ENCODE measurements at places on chromosomes 1 and 21.

GRCh38 chr1:168472223-168472622 is 71.6 kb downstream of the XCL2 start:
- no peak for DNase-seq

GRCh38 chr1:172289448-172289847 is 131.0 kb upstream of the C1orf105 start:
- no peak for DNase-seq

- no peak for DNase-seq
Measured at GRCh38 chr1:220798338-220798737, 11.6 kb downstream of the MTARC1 start.

- no peak for DNase-seq
Measured at GRCh38 chr1:186985889-186986491, 157.2 kb downstream of the PLA2G4A start.

DNA sequence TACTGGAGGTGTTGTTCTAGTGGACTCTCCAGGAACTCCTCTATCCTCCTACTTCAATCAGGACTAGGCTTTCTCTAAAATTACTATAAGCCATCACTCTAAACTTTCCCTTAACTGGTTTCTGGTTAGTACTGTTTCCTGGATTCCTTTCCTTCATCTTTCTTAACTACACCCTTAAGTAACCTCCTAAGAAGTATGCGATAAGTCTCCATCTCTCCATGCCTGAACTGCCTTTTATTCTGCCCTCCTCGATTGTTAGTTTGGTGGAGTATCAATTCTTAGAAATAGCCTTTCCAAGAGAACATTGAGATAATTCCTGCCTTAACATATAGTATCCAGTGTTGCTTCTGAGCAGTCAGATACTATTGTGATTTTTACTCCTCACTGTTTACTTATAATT is 162.9 kb upstream of the PDE4B start:
- no peak for DNase-seq

- DNase-seq: no peak
Measured at GRCh38 chr1:20278692-20279130, 12.0 kb upstream of the VWA5B1 start.

DNA sequence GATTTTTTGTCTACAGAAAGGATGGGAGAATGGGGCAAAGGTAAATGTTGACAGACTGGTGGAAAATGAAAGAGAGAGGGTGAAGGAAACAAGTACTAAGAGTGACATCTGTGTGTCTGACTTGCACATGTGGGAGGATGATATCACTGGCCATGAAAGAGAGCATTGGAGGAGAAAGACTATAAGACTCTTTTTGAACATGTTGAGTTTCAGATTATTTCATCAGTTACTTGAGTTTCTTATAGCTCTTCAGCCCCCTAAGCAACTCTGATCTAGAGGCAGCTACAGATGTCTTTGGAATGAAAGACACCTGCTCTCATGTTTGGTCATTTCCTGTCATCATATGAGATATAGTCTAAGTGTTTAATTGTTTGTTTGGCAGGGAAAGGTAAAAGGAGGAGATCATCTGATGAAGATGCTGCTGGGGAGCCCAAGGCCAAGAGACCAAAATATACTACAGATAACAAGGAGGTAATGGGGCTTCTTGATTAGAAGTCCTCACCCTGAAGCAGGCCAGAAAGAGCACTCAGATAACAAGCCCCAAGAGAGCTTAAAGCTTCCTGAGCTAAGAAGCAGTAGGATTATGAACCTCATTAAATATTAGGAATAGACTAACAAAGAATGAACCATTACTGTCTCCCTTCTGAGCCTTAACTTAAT is 4.5 kb downstream of the POLR3C start:
- DNase-seq: no peak

DNA sequence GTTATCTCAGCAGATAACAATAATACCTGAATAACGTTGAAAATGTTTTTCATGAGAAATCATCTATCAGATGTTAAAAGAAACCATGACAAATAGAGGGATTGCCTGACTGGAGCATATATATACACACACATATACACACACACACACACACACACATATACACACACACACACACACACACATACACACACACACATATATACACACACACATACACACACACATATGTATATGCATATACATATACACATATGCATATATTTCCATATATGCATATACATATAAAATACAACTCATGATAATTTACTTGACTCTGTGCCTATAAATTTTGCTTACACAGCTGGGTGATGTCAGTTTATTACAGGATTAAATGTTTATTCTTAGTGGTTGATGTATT is 847.3 kb upstream of the ADAMTS5 start:
- no peak for DNase-seq

DNA sequence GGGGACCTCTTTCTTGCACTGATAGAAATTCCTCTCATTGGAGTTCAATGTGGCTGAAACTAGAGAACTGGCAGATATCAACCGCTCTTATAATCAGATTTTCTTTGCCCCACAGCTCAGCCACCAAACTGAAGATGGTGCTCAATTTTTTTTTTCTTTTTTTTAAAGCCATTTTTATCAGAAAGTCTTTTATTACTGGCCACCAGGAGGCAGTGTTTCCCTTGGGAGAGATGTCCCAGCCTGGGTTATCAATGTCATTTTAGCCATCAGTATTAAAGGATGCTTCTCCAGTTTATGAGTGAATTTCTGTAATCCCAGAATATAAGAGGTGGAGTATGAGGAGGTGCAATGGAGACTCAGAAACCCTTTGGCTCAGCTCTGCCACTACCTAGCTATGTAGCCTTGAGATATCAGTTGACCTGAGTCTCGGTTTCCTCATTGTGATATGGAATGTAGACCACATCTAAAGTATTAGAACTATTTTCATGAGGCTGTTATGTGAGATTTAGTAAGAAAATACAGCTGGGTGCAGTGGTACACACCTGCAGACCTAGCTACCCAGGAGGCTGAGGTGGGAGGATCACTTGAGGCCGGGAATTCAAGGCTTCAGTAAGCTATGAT is 27.6 kb downstream of the CD244 start:
- no peak for DNase-seq

- peak; percentile 21 for DNase-seq
Measured at GRCh38 chr1:234125283-234125682, 220.8 kb downstream of the SLC35F3 start.

DNA sequence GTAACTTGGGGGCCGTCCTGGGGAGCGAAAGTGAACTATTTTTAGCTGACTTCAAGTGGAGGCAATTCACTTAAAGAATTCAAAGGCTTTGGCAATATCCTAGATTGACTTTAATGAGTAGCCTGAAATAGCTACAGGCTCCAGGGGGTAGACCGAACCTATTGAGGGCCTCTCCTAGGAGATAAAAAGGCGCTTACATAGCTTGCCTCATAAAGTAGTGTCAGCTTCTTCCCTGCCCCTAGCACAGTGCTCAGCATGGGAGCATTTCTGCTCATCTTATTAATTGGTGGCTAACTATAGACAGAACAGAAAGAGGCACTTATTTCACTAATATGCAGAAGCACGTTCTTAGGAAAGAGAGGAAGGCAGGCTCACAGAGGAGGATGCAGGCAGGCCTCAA is 12.3 kb upstream of the CTNNBIP1 start:
- no peak for DNase-seq

- no peak for DNase-seq
Measured at GRCh38 chr1:223062177-223062576, 80.9 kb downstream of the TLR5 start.

DNA sequence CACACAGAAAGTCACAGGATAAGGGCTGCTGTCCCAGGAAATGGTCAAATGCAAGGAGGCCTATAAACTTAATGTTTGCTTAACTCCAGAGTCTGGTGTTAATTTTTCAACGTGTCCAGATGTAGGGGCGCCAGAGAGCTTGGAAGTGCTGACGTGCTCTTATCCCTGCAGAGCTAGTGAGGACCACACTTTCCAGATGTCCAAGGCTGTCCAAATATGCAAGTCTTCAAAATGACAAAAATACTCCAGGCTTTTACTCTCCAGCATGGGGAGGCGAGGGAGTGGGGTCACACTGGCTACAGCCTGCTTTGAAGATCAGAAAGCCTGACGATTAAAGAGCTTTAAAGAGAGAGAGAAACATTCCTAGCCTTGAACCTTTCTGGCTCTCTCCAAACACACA is 57.6 kb downstream of the ABCA4 start:
- no peak for DNase-seq

GRCh38 chr21:43727519-43728153 is 8.7 kb downstream of the PDXK start:
- no peak for DNase-seq

DNA sequence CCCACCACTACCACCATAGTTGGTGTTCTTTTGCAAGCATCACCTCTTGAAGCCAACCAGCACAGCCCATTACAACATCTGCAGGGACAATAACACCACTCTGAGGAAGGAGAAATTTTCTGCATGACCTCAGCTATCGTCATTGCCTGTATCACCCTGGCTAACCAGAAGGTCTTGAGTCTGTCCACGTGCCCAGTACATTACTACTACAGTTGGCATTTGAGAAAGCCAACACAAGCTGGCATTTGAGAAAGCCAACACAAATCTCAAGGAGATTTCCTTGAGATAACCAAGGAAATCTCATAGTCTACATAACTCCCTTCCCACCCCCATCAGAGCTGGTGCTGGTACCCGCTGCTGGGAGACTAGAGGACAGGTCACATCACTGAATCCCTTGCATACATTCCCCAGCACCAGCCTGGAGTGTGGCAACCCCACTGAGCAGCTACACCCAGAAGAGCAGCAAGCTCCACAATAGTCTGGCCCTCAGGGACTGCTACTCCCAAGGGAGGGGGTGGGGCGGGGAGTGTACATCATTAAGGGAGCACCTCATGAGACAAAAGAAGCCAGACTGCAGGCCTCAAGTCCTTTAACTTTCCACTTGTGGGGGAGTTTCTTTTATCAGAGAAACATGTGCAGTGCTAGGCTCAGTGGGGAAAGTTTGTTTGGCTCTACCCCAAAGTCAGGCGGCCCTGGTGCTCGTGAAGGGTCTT is 46.0 kb upstream of the GUCA2A start:
- DNase-seq: no peak
